ENCODE measurements at places on chromosomes 2 and 18. TPM values are rescaled to one million over a fixed set of nuclear protein-coding genes. Genes with fewer than 3 reads are reported as not detected.

GRCh38 chr2:235537587-235537986 is 43.7 kb downstream of the AGAP1 start:
- no peaks in the 10 kb centered on the region for H3K36me3 ChIP-seq
- no peak for DNase-seq
- no peak overlapping the region for H3K4me3 ChIP-seq

DNA sequence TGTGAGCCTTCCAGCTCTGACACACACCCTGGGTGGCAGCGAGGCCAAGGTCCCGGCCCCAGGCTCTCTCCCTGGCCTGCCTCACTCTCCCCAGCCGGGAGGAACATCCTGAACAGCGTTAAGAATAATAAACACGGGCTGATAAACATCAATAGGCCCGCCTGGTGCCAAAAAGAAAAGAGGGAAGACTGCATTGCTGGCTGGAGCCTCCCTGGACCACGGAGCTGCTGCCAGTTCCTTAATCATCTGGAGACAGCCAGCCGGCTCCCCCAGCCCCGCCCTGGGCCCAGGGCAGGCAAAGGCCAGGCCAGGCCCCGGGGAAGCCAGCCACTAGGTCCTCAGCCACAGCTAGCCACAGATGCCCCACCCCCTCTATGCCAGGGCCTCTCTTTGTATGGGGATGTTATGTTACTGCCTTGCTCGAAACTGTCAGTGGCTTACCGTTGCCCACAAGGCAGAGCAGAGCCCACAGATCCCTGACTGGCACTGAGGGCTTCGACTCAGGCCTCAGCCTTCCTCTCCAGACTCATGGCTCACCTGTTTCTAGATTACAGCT is 293.7 kb downstream of the DYSF start:
- DNase-seq = peak; percentile 56
- peaks cover 18% of the 10 kb centered on the region for H3K4me1 ChIP-seq
- H3K27me3 ChIP-seq = peaks cover 2% of the 10 kb centered on the region
- H3K27ac ChIP-seq = no peak overlapping the region
- no peak overlapping the region for H3K4me3 ChIP-seq

DNA sequence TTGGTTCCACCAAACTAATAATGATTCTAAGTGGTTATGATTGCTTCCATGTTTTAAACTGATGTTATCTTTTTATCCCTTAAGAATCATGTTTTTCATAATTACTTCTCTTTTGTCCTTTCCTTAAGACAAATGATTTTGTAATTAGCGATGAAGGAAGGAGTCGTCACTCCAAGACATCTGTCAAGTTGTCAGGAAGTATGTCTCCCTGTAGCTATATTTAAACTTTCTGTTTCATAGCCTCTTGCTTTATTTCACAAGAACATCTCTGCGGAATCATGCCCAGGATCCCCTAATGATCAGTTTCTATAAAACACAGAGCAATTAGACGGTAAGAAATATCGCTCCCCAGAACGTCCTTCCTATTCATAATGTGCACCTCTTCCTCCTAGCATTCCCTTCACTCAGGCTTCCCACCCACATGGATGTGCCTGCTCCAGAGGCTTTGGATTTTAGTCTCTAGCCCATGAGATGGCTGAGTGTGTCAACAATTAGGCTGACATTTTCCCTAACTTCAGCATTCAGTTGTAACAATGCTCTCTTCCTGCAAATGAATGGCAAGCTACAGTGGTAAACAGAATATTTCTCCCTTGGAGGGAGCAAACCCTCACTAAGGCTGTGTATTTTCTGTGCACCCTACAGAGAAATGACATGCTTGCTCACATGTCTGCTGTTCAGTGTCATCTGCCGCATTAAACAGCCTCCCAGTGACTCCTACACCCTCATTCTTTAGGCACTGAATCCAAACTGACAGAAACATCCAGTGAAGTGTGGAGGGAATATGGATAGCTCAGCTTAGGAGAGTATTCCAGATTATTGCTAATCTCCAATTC is 879.6 kb upstream of the CELF4 start:
- no peaks in the 10 kb centered on the region for H3K36me3 ChIP-seq
- H3K27ac ChIP-seq = no peak overlapping the region
- no peak overlapping the region for H3K4me3 ChIP-seq
- H3K4me1 ChIP-seq = no peaks in the 10 kb centered on the region
- no peak for DNase-seq

The TSGA10 gene
- 5.3 TPM for total RNA-seq

DNA sequence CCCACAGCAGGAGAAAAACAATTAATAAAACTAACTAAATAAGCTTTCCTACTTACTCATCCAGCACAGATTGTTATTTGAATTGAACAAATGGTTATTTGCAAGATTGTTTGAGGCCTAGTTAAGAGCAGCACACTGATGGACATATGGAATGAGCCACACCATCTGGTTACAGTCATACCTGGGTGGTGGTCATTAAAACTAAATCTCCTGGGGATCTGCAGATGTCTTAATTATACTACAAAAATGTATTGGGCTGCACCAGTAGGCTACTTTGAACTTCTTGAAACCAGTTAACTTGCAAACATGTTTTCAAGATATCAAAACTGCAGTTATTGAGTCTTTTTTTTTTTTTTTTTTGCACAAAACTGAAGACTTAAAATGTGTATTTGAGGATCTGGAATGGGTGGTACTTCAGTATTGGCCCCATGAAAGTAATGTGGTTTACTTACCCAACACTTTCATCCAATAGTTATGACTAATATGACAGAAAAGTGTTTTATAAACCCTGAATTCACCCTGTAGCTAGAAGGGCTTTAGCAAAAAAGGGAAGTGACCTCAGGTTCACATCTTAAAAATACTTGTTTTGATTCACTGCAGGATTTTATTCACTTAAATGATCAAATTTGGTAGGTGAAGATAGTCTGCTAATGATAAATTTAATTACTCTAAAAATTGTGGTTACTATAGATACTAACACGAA is 10.8 kb downstream of the AGFG1 start:
- H3K4me1 ChIP-seq = peaks cover 2% of the 10 kb centered on the region
- H3K27ac ChIP-seq = no peak overlapping the region
- H3K36me3 ChIP-seq = no peaks in the 10 kb centered on the region
- H3K27me3 ChIP-seq = no peaks in the 10 kb centered on the region

DNA sequence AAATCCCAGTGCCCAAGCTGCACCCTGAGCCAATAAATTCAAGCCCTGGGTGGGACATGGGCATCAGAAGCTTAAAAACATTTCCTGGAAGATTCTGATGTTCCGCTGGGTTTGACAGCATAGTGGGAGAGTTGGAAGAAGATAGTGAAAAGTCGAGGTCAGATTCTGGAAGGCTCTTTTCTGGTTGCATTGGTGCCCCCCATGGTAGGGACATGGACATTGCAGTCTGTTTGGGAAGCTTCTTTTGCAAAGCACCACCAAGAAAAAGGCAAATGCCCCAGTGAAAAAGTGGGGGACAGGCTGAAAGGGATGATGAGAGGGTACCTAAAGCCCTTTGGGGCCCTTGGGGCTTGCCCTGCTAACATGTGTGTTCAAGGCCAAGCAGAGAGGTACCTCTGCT is 21.0 kb downstream of the MERTK start:
- H3K4me1 ChIP-seq = peaks cover 7% of the 10 kb centered on the region
- no peak for DNase-seq
- H3K27ac ChIP-seq = no peak overlapping the region
- H3K36me3 ChIP-seq = no peaks in the 10 kb centered on the region

The EMILIN1 gene
- 251 TPM for total RNA-seq

GRCh38 chr2:8877332-8877731 is 39.9 kb upstream of the KIDINS220 start:
- no peaks in the 10 kb centered on the region for H3K4me1 ChIP-seq
- H3K27me3 ChIP-seq = no peaks in the 10 kb centered on the region
- H3K4me3 ChIP-seq = no peak overlapping the region
- DNase-seq = no peak
- peaks cover 3% of the 10 kb centered on the region for H3K36me3 ChIP-seq
- H3K27ac ChIP-seq = no peak overlapping the region

DNA sequence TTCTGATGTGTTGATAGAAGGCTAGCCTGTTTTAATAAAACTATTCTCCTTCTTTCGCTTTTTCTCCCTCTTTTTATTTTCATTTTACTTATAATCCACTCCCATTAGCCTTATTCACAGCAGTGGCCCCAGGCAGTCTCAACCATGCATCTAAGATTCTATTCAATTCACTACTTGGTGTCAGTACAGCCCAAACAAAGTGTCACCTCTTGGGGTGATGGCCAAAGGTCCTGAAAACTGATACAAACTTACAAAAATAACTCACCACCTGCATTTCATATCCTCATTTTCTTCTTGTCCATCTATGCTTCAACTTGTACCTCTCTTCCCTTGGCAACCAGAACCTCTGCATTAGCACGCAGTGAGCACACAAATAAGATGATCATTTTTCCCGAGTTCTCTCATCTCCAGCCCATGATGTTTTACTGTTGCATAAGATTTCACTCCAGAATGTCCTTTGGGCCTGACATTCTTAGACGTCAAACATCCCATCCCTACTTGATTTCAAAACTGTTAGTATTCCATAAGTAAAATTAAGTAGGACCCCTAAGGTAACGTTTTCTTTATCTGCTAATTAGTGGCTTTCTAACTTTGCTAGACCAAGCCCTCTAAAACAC is 559.3 kb upstream of the TNP1 start:
- no peak for DNase-seq
- no peaks in the 10 kb centered on the region for H3K36me3 ChIP-seq
- peaks cover 3% of the 10 kb centered on the region for H3K4me1 ChIP-seq
- H3K27me3 ChIP-seq = no peaks in the 10 kb centered on the region
- no peak overlapping the region for H3K27ac ChIP-seq
- no peak overlapping the region for H3K4me3 ChIP-seq

The MYCN gene
- not detected for total RNA-seq

- no peaks in the 10 kb centered on the region for H3K4me1 ChIP-seq
- no peaks in the 10 kb centered on the region for H3K36me3 ChIP-seq
- H3K27me3 ChIP-seq = no peaks in the 10 kb centered on the region
- H3K4me3 ChIP-seq = no peak overlapping the region
These were observed 55.1 kb downstream of the MAP3K20 start for GRCh38 chr2:173130496-173131465.

The CERKL gene
- not detected for total RNA-seq

All from fibroblast of lung (primary cell).